T-helper 1 cell (primary cell): ENCODE measurements at places on chromosomes 2 and 18.

GRCh38 chr18:33653231-33653630, 75.2 kb downstream of the ASXL3 start:
- no peak for DNase-seq

DNA sequence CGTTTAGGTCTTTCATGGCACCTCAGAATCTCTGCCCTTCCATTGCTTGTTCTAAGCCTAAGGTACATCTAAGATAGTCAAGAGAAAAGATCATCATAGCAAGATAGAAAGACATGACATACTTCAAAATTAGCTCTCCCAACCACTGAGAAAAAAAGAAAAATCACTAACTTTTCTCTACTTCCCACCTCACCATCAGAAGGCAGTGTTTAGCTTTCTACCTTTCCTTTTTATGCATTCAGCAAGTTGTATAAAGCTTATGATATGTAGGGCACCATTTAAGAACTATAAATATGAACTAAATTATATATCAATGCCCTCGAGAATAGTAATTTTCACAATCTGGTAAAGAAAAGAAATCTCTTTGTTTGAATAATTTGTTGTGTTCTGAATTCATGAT, 331.8 kb upstream of the VWC2L start:
- DNase-seq, result no peak

- DNase-seq, result no peak
Observed at GRCh38 chr2:206981086-206981674, 41.9 kb downstream of the CPO start.

DNA sequence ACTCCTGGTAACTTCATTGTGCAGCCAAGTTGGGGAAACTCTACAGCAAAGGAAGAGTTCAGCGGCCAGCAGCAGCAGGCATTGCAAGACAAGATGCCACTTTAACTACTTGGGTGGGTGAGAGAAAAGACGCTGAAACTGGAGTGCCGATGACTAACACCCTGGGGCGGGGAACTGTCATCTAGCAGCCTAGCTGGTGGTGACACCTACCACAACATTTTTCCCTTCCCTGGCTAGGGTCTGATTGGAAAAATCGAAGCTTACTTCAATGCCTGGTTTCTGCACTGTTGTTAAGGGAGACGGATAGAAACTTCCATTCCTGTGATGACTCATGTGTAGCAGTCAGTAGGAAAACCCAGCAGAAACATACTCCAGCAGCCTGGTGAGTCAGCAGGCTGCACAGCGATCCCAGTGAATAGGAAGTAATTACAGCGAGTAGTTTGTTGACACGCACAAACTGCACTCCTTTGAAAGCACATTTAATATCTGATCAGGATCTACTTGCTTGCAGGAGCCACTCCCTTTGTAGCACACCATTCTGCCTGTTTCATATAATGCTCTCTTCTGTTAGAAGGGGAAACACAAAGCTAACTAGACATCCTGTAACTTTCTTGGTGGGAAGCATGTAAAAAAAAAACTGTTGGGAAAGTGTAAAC, 62.1 kb upstream of the MAPRE2 start:
- peak; percentile 15 for DNase-seq

- DNase-seq, result no peak
Observed at GRCh38 chr2:154740361-154740760, 41.9 kb downstream of the KCNJ3 start.

DNA sequence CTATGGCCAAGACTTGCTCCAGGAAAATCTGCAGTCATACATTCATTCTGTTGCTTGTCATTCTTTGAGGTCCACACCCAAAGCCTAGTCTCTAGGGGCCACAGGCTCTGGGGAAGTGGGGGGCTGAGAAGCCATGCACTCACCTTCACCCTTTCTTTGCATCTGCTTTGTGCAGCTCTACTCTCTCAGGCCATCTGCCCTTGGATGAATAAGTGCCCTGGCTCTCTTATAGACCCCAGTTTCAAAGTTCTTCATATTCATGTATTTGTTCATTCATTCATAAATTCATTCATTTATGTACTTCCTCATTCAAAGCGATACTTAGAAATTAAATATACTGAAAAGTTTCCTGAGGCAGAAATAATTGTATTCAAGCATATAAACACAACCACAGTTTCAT, 130.3 kb upstream of the FAM98A start:
- no peak for DNase-seq

GRCh38 chr2:124542932-124543640, 518.0 kb downstream of the CNTNAP5 start:
- no peak for DNase-seq

- no peak for DNase-seq
Observed at GRCh38 chr2:31233231-31233630, 721 bp upstream of the EHD3 start.

DNA sequence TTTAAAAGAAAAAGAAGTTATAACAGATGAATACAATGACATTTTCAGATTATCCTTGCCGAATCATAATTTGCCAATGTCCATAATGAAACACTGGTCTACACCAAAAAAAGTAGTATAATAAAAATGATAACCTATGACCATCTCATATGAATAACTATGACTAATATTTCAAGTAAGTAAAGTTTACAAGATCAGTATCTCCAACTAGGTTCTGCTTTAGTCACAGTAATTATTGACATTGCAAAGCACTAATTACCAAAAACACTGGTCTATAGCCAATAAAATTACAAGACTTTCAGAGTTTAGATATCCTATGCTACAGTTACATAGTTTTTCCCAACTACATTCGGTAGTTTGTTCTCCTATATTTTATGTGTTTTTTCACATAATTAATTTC, 136.7 kb downstream of the MEMO1 start:
- DNase-seq, result no peak

DNA sequence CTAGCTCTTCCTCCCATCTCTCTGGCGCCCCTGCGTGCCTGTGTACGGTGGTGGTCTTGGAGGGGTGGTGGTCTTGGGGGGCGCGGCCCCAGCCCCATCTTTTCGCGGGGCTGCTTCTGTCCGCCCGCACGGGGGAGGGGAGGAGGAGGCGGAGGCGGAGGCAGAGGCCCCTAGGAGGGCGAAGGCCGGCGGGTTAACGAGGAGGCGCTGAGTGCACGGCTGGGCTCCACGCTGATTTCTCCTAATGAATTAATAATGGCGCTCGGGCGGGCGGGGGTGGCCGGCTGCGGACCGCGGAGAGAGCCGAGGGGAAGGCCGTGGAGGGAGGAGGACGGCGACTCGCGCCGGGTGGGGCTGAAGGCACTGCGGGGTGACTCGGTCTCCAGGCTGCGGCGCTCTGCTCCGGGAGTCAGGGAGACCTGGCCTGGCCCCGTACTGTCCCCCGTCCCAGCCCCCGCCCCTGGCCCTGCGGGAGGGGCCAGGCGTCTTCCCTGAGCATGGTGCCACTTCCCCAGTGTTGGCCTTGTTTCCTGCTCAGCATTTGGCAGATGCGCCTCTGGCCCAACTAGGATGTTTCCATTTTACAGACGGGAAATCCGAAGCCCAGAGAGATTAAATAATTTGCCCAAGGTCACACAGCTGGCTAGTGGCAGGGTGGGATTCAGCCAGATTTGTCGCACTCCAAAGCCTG, 6.0 kb downstream of the GAREM2 start:
- no peak for DNase-seq

DNA sequence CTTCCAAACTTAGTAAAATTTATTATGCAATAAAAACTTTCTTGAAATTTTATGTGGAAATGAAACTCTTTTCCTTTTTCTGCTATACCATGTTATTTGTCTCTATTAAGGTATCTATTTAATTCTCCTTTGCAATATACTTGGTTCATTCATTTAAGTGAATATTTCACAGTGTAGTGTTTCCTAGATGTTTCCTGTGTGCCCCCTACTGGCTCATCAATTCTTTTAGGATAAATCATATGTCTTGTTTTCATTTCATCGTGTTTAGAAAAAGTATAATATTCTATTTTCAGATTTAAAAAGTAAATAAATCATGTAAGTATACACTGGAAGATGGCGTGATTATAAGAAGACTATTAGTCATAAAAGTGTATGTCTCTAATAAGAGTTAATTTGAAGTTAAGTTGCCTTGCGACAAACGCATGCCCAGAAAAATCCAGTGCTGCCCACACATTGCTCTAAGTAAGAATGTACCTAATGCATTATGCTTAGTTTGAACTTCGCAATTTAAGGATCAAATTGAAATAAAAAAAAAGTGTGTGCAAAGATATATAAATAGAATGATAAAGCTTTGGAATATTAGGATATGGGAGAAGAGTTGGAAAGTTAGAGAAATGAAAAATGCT, 525.4 kb downstream of the KCNJ3 start:
- DNase-seq, result no peak

DNA sequence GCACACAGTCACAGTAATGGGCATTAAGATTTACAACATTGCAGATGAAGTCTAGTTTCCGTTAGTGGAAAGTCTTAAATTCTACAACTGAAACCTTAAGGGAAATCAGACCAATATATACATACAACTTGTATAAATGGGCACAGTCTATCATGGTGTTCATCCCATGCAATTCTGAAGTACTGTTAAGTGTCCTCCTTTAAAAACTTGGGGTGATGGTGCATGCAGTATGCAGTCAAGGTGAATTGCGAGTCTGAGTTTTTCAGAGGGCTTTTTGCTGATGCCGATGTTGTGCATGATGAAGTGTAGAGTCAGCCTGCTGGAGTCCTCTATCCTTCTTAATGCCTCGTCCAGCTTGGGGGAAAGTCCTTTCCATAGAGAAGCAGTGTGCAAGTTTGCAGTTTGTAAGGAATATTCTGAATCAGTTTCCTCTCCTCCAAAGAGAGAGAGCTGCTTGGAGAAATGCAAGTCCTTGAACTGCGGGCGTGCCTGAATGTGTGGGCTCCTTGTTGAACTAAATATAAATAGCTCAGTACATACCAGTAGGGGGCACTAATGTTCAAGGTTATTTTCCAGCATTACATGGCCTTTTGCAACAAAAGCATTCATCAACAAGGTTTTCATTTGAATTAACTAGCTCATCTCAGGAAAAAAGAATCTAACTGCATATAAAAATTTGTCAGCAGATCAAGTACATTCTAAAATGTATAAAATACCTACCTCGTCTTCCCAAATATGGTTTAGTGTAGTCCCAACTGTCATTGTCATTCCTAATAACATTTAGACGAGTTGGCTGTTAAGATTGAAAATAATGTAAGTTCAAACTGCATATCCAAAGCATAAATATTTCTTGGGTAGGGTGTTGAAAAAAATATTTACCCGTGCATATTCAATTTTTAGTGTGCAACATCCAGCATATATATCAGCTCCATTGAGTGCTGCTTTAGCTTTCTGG, 21.3 kb downstream of the HNRNPLL start:
- DNase-seq, result no peak

- DNase-seq, result no peak
Observed at GRCh38 chr2:190318931-190319554, 583 bp downstream of the HIBCH start.

DNA sequence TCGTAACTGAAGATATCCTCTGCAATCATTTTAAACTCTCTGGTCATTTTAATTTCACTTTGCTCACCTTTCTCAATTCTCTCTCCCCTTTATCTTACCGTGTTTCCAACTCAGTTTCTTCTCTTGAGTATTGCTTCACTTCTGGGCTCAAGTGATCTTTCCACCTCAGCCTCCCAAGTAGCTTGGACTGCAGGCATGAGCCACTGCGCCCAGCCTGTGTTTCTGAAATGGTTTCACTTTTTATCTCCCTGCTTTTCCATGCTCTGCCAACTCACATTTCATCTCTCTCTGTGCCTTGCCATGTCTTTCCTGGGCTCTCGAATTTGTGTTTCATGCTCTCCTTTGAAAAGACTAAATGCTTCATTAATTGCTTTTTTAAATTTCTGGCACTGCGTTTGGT, 30.5 kb upstream of the TMEM131 start:
- no peak for DNase-seq

- DNase-seq, result no peak
Observed at GRCh38 chr2:72952110-72952823, 34.9 kb downstream of the EMX1 start.

DNA sequence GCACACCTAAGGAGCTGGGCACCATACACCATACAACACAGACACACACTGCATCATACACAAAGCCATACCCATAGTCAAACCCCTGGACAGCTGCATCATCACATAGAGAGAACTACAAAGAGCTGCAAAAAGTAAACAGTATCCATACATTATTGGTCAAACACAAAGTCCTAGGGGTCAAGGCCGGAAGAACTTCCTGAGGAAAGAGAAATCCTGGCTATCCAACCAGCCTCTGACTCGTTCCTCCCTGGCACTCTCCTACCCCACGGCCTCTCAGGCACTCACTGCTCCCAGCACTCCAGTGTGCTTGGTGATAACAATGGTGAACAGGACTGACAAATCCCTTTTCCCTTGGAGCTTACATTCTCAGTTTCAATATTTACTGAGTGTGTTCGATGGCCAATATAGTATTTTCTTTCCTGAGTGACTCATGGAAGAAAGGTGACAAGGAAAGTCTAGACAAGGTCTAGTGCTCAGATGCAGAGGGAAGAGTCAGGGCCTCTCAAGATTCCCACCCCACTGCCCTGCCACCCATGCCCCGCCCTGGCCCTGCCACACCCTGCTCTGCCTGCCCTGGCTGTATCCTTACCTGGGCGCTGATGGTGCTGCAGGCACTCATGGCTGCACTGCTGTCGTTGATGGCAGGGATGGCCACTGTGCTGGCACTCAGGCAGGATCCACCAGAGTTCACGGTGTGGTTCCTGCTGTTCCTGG, 3.4 kb downstream of the CFAP65 start:
- no peak for DNase-seq

DNA sequence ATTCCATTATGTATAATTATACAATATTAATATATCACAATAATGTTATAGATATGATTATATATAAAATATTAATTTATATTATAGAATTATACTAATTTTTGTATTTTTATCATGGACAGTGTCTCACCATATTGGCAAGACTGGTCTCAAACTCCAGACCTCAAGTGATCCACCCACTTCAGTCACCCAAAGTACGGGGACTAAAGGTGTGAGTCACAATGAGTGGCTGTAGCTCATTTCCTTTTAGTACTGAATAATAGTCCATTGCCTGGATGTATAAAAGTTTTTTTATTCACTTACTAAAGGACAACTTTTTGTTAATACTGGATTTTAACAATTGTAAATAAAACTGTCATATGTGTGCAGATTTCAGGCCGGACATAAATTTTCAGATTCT, 417.6 kb upstream of the LINC00305 start:
- no peak for DNase-seq

GRCh38 chr2:233542507-233542906, 24.1 kb downstream of the USP40 start:
- DNase-seq, result no peak

DNA sequence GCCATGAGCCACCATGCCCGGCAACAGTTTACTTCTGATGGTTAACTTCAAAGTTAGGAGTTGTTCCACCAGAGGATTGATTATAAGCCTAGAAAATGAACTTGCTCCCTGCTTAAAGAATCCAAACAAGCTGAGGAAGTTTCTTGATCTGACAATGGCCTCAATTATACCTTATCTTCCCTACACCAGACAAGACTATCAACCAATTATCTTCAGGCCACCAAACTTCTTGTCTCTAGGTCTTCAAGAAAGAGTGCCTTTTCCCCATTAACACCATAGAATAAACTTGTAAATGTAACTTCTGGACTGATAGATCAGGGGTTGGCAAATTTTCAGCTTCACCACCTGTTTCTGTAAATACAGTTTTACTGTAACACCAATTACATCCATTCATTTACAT, 15.0 kb downstream of the ZC3H8 start:
- DNase-seq, result no peak
